ENCODE measurements at places on chromosomes 11 and 22. TPM values are rescaled to one million over a fixed set of nuclear protein-coding genes. Genes with fewer than 3 reads are reported as not detected.

The MIAT gene
- total RNA-seq, result 0.07 TPM

The OR51B4 gene
- not detected for total RNA-seq

The OR4B1 gene
- not detected for total RNA-seq

The OR51E2 gene
- total RNA-seq, result not detected

The FOLR2 gene
- not detected for total RNA-seq

The APOA1 gene
- not detected for total RNA-seq
